NCI-H1105 (cell line): ENCODE measurements at places on chromosomes 7 and 10.

- DNase-seq, result no peak
Observed at GRCh38 chr10:98293550-98294269, 25.7 kb upstream of the LOXL4 start.

DNA sequence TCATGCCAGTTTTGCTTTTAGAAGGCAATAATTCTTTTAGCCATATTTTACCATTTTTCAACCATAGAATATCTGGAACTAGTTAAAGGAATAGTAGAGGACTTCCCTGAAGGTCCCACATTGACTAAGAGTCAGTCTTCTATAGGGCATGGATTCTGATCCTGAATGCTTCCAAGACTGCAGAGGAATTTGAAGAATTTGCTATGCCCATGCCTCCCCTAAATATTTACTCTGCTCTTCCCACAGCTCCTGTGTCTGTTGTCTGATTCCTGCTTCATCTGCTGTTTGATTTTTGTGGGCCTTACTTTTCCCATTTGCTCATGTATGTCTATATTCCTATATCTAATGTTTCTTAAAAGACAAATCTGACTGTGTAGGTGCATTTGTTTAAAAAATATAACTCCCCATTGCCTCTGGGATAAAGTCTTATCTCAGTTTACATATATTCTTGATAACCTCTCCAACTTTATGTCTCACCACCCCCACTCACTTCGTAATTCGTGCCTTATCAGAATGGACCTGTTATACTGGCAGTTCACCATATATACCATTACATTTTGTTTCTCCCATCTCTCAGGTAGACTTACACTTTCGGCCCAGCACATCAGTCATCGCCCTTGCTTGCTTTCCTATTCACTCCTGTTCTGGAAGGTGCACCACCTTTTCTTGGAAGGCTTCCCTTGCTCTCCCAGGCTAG lies 33.9 kb downstream of the LRRC4 start:
- no peak for DNase-seq

GRCh38 chr7:29285444-29285793 lies 90.8 kb downstream of the CHN2 start:
- no peak for DNase-seq

DNA sequence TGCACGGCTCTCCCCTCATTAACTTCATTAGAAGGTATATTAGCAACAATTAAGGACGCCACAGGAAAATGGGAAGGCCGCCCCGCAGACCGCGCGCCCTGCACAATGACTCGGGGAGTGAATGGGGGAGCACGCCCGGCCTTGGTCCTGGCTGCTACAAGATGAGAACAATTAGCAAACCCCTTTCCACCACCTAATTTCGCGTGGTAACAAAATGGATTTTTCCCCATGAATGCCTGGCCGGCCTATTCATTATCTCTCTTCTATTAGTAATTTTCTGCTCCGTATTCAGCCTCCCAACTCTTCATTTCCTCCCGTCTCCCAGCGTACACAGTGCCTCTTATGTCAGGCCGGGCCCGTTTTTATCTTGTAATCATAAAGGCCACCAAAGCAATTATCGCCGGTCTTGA lies 346.9 kb downstream of the DNAJB6 start:
- DNase-seq, result no peak

DNA sequence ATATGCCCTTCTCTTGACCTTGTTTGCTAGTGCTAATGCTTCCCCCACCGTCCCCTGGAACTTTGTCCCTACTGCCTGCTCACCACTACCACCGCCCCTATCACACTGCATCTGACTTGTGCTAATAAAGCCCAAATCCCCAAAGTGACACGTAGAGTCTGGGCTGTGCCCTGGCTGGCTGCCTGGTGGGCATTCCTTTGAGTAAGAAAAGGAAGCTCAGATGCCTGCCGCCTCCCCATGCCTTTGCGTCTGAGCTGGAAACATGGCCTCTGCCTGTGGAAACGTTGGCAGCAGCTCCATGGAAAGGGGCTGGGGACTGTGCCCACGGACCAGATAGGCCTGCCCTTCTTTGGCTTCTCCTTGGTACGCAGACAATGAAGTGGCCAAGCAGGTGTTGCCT lies 138.3 kb downstream of the CYP26A1 start:
- DNase-seq, result no peak

DNA sequence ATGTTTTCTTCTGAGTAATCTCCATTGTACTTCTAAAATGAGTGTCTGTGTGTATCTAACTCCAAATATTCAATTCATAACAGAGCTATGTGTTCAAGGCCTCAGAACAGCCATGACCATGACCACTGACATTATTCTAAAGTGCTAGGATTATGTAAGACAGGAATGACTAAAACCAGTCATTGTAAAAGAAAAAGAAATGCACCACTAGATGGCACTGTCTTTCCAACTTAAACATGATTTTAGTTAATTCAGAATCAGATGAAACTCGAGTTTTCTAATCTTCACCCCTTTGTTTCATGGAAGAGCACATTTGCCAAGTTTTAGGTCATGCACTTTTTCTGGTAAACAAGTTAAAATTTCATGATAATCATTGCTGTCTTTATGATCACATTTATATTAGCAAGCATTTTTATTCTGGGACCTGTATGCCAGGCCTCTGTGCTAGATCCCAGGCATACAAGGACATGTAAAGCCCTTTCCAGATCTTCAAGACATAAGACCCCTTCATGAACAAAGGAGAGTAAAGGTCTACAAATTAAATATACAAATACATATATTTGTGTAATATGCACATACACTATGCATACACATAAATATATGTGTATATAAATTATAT lies 26.1 kb upstream of the RSU1 start:
- peak; percentile 19 for DNase-seq

GRCh38 chr10:33570495-33570894 lies 236.0 kb upstream of the NRP1 start:
- DNase-seq, result no peak

DNA sequence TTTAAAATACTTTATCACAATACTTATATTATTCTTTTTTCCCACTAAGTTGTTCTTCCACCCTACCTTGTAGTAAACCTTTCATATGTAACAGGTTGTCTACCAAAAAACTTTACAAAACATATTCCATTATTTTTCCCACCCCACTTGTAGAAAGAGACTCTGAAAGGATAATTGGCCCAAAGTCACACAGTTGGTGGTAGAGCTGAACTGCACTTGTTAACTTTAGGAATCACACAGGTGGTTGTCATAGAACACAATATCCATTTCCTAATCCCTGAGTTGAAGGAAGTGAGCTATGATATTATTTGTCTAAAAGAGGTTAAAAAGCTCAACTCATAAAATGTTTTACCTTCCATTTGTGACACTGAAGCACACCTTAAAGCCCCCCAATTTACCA lies 188.8 kb upstream of the FOXP2 start:
- DNase-seq, result no peak

- no peak for DNase-seq
Observed at GRCh38 chr7:102836977-102837376, 75.8 kb upstream of the LRRC17 start.

DNA sequence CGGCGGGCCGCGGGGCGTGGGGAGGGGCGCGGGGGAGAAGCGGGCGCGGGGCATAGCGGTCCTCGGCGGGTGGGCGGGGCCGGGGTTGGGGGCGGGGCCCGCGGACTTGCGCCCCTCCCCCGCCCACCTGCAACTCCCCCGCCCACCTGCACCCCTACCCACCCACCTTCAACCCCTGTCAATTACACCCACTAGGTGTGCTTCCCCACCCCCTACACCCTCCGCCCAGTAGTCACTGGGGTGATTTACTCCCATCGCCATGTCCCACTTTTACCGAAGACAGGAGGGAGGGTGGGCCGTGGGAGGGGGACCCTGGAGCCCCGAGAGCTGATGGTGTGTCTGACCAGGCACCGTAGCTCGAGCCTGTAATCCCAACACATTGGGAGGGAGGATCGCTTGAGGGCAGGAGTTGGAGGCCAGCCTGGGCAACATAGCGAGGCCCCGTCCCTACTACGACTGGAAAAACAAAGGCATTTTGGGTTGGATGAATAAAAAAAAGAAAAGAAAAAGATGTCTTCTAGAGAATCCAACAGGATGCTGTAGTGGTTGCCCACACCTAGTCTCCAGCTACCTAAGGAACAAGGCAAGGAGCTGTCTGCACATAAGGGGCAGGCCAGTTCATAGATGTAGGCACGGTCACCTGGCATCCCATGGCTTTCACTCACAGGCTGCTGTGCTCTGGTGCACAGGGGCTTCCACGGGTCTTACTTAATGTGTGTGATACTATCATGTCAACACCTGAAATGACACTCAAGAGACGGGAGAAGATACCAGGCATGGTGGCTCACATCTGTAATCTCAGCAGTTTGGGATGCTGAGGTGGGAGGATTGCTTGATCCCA lies 761 bp downstream of the KCTD7 start:
- no peak for DNase-seq

- no peak for DNase-seq
Observed at GRCh38 chr7:69377191-69377590, 221.1 kb upstream of the AUTS2 start.

DNA sequence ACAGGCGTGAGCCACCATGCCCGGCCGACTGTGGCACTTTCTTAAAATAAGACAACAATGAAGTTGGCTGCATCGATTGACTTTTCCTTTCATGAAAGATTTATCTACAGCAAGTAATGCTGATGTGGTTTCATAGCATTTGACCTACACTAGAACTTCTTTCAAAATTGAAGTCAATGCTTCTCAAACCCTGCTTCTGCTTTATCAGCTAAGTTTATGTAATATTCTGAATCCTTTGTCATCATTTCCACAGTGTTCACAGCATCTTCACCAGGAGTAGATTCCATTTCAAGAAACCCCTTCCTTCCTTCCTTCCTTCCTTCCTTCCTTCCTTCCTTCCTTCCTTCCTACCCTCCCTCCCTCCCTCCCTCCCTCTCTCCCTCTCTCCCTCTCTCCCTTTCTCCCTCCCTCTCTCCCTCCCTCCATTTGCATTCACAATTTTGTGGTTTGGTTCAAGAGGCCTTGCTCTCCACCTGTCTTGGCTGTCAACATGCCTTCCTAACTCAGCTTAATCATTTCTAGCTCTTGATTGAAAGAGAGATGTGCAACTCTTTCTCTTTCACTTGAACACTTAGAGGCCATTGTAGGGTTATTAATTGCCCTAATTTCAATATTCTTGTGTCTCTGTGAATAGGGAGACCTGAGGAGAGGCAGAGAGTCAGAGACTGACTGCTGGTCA lies 52.1 kb downstream of the HDAC9 start:
- no peak for DNase-seq

GRCh38 chr10:103916876-103917275 lies 1.1 kb downstream of the STN1 start:
- no peak for DNase-seq

DNA sequence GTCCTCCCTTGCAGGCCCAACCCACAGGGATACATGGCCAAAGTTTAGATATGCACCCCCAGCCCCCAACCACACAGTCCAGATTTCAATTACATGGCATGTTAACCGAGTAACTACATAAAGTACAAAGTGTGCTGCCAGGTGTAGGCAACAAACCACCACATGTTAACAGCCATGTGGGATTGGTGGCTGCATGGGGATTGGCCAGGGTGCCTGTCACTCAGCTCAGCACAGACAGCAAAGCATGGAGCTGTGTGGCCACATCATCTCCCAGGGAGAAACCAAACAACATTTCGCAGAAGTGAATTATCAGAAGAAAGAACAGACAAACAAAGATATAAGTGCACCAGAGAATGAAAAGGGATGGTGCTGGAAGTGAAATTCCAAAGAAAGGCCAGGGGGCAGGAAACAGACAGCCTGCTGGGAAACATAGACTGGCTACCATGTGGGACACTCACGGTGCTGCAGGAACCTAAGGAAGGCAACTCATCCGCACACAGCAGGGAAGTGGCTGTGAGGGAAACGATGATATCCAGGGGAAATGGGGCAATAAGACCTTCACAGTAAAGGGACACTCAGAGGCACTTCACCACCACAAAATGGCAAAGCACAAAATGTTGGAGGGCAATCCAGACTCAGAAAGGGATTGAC lies 171.2 kb downstream of the PTPRN2 start:
- DNase-seq, result no peak

GRCh38 chr7:82678716-82679115 lies 235.1 kb upstream of the CACNA2D1 start:
- no peak for DNase-seq

DNA sequence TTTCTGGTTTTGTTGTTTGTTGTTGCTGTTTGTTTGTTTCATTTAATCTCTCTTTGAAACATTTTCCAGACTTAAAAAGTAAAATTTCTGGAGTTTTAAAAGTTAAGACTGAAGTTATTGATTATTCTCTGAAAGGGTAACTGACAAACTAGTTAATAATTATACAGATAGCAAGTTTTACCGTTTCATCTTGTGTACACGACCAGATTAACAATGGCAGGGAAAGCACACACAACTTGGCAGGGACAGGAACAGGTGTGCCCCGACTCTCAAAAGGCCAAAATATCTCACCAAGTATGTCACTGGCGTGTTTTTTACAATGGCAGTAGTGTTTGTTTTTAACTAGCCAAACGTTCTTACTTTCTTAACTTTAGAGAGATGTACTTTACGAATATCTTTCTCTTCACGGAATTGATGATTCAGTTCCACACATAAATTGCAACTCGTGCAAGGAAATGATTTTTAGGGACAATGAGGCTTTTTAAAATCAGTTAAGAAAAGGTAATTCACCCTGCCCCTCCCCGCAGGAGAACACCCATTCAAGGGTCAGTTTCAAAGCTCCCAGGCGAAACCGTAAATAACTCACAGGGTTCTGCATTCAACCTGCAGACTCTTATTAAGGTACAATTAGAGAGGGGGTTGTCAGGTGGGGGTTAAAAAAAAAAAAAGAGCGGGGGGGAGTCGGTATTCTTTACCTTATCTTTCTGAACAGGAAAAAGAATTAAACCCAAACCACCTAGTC lies 3.5 kb downstream of the CTBP2 start:
- DNase-seq, result no peak

DNA sequence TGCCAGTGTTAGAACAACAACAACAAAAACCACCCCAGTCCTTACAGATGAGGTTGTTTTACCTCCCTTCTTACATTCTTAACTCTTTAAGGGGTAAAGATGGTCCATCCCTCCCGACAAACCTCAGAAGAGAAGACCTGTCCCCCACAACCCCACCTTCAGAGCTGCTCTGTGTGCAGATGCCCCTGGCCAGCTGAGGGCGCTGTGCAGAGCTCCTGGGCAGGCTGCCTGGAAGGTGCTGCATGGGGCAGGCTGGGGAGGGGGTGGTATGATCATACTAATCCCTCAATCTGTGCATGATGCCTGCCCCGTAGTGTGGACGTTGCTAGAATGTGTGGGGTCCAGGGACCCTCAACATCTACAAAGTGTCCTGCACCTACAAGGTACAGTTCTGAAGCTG lies 387.1 kb downstream of the INHBA start:
- DNase-seq, result no peak

GRCh38 chr7:77327932-77328628 lies 88.1 kb downstream of the GSAP start:
- no peak for DNase-seq

- no peak for DNase-seq
Observed at GRCh38 chr7:134154581-134155130, 27.5 kb downstream of the LRGUK start.

DNA sequence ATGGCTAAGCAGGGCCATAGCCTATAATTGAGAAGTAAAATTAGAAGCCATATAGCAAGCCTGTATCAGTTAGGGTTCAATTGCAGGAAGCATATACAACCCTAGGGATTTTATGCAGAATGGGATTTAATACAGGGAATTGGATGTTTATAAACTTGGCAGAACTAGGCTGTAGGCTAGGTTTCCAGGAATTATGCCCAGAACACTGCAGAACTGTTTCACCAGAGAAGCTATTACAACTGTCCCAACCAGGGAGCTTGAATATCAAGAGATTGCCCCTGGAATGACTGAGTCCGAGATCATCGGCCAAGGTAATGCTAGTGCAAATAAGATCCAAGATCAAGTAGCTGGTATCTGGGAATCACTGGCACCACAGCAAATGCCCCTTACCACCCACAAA lies 64.0 kb downstream of the PRR15 start:
- DNase-seq, result no peak
